Stimulated activated CD4-positive, alpha-beta T cell treated with anti-CD3 and anti-CD28 coated beads, Interleukin-15, amount 100 ng/mL, for 24 hours (primary cell): ENCODE measurements at places on chromosomes 7 and 10.

GRCh38 chr7:66301249-66301648, 96.1 kb downstream of the TPST1 start:
- no peak for DNase-seq

GRCh38 chr10:101291331-101292193, 62.3 kb upstream of the LBX1 start:
- DNase-seq: peak; percentile 71

DNA sequence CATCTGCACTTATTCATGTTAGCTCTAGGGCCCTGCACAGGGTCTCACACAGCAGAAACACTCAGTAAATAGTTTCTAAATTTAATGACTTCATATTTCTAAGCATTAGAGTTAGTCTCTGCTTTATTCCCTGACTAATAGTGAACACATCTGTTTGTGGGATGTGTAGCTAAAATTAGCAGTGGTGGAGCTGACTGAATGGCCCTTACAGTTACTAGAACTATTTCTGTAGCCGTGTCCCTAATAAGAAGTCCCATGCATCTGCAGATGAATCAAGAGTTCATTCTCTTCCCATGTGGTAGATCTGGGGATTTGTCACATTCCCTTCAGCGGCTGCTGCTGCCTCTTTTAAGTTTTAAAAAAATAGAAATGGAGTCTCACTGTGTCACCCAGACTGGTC, 11.7 kb downstream of the MAP3K8 start:
- DNase-seq: no peak

DNA sequence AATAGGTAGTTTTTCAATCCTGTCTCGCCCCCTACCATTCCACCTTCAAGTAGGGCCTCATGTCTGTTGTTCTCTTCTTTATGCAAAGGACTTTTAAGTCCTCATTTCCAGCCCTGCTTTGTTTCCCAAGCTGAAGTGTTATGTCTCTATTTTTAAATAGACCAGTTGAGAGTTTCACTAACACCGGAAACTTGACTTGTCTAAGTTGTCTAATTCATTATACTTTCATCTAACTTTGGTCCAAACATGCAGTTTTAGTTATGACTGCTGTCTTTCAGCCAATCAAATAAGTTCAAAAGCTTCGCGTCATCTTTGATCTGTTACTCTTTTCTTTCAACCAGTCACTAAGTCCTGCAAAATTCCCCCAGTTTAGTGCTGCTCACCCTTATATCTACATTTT, 32.8 kb downstream of the PCGF5 start:
- no peak for DNase-seq

GRCh38 chr10:19947656-19948055, 131.4 kb downstream of the PLXDC2 start:
- DNase-seq: no peak

GRCh38 chr7:74271742-74272141, 17.5 kb upstream of the CLIP2 start:
- no peak for DNase-seq

DNA sequence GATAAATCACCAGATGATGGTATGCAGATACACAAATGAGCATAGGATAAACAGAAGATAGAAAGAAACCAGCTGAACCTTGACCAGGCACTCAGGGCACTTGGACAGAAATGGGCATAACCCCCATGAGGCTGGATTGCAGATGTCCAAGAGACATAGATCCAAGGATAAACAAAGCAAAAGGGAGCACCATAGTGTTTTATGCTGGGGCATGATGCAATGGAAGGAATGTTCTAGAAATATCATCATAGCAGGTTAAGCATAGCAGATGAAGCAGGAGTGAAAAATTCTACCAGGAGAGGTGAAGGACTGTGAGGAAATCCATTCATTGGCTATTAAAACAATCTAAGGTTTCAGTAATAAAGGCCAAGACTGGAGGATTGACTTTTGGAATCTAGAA, 70.5 kb upstream of the TES start:
- DNase-seq: no peak

GRCh38 chr7:100965723-100966541, 3.4 kb upstream of the MUC12 start:
- peak; percentile 87 for DNase-seq

- DNase-seq: no peak
These were observed 10.0 kb upstream of the INPP5F start for GRCh38 chr10:119715628-119716505.

- no peak for DNase-seq
These were observed 41.6 kb downstream of the TSPAN15 start for GRCh38 chr10:69492746-69493462.

GRCh38 chr7:22922307-22922706, 91.6 kb downstream of the HYCC1 start:
- no peak for DNase-seq

DNA sequence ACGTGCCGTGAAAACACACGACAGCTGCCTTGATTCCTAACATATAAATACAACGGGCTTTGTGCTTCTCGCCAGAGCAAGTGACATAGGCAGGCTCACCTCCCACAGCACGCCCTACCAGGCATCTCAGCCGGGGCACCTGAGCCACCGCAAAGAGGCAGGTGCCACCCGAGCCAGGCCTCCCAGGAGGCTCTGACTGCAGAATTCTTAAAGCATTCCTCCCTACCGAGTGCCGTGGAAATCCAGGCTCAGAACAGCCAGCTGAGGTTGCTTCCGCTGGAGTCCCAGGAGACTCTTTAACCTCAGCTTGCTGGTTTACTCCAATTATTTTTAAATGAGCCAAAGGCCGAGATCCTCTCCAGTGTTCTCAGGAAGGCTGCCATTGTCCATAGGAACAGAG, 206.5 kb downstream of the USP6NL start:
- DNase-seq: no peak

GRCh38 chr10:77509391-77509790, 128.2 kb downstream of the KCNMA1 start:
- no peak for DNase-seq

- DNase-seq: no peak
These were observed 86.8 kb upstream of the NAMPT start for GRCh38 chr7:106371629-106372028.

DNA sequence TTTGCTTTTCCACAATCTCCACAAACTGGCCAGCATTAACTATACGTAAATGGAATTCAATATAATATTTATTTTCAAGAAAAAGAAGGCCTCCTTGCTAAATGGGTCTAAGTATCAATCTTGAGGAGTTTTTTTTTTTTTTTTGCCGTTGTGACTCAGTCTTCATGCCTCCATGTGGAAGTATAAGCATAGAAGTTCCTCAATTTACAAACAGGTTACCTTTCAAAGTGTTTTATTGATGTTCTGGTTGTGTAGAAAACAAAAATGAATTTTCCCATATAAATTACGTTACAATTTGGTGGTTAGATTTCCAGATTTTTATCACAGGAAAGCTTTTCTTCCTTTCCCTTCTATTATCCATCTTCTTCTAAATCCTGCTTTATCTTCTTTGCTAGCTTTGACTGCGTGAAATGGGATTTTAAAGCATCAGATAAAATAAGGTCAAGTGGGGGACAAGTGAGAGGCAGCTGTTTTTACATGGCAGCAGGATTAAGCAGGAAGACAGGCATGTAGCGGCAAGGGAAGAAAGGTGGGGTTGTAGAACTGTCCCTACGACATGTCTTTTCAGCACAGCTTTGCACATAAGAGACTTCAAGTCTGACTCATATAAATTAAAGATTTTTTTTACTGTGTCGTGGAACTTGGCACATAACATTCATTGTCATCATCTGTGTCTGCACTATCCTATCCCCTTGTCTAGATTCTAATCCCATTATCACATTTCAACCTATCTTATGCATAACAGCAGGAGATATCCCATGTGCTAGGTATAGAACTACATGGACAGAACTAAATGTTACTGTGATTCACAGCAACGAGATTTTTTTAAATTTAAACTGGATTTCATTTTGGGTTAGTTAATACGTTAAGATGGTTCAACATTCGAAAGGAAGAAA, 135.3 kb upstream of the FAM3C start:
- DNase-seq: no peak

GRCh38 chr10:30415593-30415992, 18.4 kb upstream of the MAP3K8 start:
- DNase-seq: no peak

DNA sequence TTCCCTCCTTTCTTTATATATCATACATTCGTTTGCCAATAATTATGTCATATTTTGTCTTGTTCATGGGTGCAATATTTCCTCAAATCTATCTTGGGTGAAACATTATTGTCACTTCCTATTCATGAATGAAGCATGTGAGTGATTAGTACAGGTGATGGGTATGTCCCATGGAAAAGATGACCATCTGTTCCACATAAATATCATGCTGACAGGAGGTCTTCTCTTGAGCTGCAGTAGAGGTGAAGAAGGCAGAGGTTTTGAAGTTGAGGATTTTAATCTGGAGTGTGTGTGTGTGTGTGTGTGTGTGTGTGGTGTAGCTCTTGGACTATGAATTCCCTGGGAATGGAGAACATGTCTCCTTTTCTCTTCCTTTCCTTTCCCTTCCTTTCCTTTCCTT, 350.5 kb upstream of the CHRM2 start:
- DNase-seq: no peak

GRCh38 chr7:123372368-123372767, 162.0 kb downstream of the IQUB start:
- no peak for DNase-seq

- DNase-seq: no peak
These were observed 78.0 kb downstream of the GOLGA7B start for GRCh38 chr10:97927622-97928021.

- no peak for DNase-seq
These were observed 44.0 kb upstream of the HPSE2 start for GRCh38 chr10:99279626-99280111.

DNA sequence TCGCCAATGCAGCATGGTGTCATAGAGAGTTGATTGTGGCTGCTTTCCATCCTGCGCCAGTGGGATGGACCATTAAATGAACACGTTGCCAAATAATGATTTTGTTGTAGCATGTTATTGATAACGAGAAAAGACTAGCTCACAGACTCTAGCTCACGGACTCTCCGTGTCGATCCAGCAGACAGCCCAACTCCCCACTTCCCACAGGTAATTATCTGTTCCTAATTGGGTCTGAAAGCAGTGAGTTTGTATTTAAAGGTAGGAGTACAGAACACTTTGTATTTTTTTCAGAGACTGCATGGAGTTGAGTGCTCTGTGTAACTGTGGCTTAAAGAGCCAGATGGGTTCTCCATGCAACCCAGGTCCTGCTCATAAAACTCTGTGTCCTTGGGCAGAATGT, 1250.5 kb downstream of the TYW1 start:
- no peak for DNase-seq

GRCh38 chr10:6299234-6299633, 96.5 kb downstream of the PFKFB3 start:
- DNase-seq: peak; percentile 65

DNA sequence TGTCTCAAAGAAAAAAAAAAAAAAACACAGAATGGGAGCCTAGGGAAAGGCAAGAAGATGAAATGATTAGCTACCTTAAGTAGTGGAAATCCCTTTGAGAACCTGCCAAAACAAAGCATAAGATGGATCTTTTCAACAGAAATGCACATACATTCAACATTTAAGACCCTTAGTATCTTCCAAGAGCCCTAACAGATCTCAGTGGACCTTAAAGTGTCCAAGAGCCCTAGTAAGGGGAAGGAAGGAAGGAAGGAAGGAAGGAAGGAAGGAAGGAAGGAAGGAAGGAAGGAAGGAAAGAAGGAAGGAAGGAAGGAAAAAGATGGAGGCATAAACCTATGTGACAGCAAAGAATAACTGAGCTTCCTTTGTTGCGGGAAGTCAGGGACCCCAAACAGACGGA, 11.6 kb upstream of the MACROH2A2 start:
- no peak for DNase-seq

DNA sequence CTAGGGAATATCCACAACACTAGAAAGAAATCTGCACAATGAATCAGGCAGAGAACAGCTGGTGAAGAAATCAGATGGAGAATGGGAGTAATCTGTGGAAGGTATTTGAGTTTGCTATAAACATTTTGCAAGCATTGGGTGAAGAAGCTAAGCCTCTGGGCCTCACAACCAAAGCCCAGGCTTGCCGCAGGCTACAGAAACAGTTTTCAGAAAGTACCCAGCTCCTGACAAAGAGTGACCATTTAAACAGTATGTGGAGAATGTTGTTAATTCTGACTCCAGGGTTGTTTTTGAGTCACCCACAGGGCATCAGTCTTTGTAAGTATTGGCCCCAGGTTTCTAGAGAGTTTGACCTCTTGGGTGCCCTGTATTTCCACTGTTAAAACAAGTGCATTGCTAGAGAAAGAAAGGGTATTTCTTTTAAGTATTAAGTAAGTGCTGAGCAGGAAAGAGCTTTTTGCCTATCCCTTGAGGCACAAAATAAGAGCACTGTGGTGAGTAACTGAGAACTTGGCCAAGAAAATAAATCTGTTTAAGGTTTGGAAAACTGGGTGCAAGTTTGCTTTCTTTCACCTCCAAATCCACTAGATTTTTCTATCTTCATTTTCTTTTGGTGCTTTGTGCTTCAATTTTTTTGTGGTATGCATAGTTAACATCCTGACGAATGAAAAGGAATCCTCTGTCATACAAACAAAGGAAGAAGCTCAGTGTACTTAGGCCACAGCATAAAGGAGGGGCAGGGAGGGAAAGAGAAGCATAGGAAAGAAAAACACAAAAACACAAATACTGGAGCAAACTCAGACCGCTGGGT, 691.8 kb downstream of the SUGCT start:
- DNase-seq: no peak

DNA sequence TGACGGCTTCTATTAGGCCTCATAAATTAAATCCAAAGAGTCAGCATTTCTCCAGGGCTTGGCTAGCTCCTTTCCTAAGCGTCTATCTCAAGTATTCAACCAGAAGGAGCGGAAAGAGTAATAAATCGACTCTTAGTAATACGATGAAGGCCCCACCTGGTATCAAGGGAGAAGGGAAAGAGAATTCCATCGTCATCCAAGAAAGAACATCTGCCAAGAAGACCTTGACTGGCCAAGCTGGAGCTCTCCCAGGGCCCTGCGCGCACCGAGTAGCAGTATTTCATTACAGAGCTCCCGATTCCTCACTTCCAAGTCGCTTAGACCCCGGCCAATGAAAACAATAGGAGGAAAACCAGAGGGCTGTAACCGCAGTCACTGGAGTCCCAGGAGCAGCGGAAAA, 178.0 kb upstream of the FRMD4A start:
- DNase-seq: no peak

GRCh38 chr10:46273506-46274477, 13.0 kb upstream of the ANTXRL start:
- no peak for DNase-seq

- no peak for DNase-seq
These were observed 462.7 kb downstream of the SUGCT start for GRCh38 chr7:40597517-40597916.

GRCh38 chr7:2811476-2812113, 32.5 kb downstream of the GNA12 start:
- no peak for DNase-seq
